Renal cortex interstitium (tissue), 15 donors: ENCODE measurements at places on chromosomes 3 and 15.

- DNase-seq, result no peak
Measured at GRCh38 chr3:159787178-159787574, 201.5 kb upstream of the IL12A start.

DNA sequence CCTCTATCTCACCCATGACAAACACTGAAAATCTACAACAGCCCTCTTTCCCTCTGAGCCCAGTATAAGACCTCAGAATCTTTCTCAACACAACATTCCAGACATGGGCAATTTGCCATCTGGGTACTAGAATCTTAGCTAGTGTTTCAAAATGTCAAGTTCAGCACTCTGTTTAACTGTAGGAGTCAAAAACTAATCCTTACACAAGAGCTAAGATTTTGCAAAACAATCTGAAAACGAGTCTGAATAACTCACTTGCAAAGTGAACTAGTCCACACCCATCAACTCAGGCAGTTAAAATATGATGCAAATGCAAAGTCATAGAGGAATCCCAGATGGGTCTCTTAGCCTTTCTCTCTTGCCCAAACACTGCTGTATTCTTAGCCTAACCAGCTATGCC lies 67.8 kb downstream of the GPR176 start:
- DNase-seq, result no peak

GRCh38 chr3:116165135-116165534 lies 280.2 kb downstream of the LSAMP start:
- DNase-seq, result no peak

- DNase-seq, result no peak
Measured at GRCh38 chr15:80512726-80513660, 108.8 kb downstream of the ARNT2 start.

DNA sequence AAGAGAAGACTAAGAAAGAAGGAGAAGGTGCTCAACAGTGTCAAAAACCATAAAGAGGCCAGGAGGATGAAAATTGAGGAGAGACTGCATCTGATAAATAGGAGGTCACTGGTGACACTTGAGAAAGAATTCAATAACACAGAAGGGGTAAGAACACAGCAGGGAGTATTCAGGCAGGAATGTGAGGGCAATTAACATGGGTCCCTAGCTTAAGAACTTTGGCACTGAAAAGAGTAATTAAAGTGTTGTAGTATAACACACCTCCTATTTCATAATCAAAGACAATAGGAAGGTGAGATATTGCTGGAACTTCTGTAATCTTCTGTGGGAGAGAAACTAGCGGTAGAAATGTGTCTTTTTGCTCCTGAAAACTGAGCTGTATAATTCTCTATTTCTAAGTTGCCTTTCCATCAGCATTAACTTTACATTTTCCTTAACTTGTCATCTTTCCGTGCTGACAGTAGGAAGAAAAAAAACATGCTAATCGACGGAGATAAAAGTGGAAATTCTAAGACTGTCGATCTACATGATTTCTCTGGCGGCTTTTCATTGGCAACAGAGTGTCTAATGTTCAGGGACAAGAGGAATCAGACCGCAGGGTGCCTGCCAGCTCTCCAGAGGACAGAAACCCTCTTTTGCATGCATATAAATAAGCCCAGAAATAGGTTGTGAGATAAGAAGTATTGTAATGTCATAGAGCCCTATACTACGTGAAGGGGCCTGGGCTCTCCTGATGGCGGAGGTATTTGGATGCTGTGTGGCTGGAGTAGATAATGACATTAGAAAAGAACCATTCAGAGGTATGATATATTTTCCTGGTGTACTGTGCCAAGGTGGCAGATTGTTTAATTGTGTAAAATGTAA lies 147.9 kb upstream of the GAP43 start:
- DNase-seq, result no peak

DNA sequence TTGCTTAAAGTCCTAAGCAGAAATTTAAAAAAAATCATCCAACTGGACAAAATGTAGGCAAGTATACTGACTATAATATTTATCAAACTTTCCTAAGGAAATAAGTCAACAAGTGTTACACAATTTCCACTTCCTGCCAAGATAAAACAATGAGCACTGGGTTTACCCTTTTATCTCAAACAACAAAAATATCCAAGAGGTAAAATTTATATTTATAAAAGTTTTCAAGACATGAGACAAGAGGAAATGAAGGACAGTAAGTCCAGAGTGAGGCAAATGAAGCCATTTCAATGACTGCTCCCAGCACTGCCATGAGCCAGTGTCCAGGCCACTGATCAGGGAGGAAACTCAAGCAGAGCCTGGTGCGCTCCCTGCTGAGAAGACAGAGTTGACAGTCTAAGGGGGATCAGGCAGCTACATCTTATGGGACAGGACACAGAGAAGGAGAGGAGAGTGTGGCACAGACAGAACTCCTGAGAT lies 439.4 kb downstream of the RAP2B start:
- DNase-seq, result no peak

DNA sequence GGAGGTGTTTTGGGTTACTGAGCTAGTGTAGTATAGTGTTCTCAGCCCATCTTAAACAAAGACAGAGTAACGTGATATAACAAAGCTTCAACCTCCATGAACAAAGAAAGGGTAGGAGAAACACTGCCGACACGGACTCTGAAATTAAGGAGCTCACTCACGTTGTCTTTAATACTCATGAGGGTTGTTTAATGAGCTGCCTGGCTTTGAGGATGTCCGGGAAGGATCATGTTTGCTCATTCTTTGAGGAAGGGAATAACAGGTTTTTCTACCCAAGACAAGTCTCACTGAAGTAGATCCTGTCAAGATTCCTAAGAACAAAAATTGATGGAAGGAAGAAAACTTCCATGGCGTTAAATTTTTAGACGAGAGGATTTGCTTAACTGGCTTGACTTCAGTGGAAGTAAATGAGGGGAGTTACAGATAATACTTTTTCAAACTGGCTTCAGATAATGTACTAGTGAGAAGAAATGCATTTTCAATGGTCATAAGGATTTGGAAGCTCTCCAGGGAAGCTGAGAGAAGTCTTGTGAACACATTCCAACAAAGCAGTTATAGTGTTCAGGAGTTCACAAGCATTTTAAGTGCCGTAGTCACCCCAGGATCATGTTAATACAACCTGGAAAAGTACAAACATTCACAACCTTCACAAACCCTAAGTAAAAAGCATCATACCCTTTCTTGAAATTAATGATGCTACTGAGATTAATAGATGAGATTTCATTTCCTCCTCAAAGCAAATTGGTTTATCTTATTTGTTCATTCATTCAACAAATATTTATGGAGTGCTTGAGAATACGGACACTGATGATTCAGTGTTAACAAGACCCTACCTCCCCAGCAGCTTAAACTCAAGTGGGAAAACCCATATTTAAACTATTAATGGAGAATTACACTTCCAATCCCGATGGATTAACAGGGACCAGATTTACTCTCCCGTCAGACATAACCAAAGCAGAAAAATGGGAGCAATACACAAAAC lies 101.5 kb downstream of the SHQ1 start:
- no peak for DNase-seq

DNA sequence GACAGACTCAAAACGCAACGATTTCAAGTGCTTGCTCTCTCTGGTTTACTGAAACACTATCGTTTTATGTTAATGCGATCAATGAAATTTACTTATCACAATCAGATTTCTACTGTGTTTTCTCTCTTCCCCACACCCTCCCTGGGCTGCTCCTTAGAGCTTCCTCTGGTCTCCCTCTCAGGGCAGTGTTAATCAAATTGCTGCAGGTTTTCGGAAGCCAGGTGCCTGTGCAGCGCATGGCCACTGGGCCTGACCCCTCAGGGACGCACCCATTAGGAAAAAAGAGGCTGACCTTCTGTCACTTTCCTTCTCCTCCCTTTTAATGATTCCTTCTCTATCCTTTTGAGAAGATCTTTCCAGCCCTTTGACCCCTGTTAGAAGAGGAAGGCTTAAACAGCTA lies 134.5 kb upstream of the ONECUT1 start:
- no peak for DNase-seq

DNA sequence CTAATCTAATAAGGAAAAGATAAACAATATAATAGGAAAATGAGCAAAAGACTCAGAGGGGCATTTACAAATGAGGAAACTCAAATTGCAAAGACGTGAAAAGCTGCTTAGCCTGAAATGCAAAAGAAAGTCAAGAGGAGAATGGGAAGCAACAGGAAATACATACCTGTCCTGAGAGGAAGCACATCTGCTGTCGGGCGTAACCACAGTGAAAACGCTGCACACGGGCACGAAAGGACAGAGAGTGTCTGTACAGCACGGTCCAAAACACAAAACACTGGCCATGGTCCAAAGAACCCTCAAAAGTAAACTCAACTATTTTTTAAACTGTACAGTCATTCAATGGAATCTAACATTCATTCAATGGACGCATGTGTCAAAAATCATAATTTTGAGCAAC lies 100.6 kb downstream of the CHSY1 start:
- no peak for DNase-seq

DNA sequence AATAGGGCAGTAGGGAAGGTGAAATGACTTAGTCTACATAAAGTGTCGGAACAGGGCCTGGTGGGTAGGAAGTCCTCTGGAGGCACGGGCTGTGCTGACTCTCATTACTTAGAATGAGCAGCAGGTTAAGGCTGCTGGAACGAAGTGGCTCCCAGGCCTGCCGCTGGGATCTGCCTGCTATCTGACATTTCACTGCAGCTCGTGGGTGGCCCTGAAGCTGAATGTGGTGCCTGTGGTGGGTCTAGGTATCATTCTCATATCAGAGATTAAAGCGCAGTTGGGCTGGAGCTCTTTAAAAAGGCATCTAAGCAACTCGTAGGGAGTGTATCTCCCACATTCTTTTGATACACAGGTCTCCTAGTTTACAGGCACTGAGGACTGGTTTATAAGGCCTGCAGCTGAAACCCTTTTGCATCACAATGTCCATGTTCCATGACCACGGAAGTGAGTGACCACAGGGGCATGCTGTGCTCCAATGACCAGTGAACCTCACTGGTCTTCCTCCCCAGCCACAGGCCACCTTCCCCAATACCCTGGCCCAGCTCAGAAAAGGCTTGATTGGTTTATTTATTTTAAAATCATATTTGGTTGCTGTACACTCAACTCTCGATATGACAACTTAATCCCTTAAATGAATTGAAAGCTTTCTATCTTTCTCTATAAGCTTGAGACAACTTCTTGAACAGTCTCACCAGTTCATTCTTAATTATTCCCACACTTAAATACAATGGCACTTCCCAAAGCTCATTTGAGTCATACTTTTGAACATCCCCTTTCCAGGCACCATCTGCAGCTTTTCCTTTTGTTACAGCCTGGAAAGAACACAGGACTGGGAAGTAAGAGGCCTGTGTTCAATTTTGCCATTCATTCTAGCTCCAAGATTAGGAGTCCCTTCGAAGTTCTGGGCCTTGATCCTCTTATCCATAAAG lies 19.0 kb downstream of the ADAMTS9 start:
- DNase-seq, result no peak

DNA sequence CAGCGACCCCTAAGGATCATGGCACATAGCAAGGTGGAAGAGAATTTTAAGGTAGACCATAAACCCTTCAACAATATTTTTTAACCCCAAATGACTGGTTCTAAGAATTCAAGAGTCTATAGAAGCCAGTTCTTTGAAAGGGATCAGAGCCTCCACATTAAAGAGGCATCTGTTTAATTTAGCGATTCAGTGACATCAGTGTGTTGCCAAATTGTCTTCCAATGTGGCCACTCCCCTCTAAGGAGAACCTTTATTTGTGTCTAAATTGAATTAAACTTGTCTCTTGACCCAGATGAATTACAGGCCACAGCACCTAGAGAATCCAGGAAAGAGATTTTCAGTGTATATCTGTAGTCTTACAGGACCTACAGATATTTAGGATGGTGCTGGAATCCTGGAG lies 6.6 kb upstream of the SH3BP5 start:
- DNase-seq, result no peak

GRCh38 chr3:129625072-129625874 lies 18.8 kb upstream of the PLXND1 start:
- no peak for DNase-seq

DNA sequence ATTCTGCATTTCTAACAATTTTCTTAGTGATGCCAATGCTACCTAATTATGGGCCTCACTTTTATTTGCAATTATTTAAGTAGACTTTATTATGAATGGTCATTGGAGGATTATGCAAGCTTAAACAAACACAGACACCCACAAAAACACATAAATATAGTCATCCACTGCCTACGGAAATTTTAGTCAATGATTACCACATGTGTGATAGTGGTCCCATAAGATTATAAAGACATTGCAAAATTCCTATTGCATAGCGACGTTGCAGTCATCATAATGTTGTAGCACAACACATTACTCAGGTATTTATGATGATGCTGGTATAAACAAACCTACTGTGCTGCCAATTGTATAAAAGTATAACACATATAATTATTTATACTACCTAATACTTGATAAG lies 247.8 kb upstream of the ALCAM start:
- no peak for DNase-seq

DNA sequence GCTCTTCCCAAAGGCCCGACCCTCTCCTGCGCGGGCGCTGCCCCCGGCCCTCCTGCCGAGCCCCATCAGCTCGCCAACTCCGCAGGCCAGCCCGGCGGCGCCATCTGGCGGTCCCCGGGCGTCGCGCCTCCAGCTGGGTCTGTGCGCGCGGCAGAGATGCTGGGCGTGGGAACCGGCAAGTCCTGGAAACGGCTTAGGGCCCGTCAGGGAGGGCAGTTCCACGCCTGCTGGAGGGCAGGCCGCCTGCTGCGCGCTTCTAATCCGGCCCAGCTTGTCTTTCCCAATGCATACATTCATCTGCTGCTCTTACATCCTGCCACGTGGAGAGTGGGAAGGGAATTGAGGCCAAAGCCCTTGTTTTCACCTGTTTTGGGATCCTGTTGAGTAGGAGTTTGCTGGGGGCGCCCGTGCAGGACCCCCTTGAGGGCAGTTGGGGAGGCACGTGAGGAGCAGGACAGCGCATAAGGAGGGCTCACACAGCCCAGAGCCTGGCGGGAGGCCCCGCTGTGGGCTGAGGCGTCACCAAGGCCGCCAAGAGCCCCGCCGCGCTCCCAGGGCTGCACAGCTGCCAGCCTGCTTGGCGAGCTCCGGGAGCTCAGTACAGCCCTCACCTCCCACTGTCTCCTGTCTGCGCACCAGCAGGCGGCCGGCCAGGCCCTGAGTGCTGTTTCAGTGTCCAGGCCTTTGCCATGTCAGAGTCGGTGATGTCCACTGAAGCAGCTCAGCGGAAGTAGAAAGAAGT lies 165.6 kb downstream of the NSMCE3 start:
- DNase-seq, result no peak

GRCh38 chr3:125443923-125444322 lies 68.8 kb upstream of the ZNF148 start:
- DNase-seq, result no peak

GRCh38 chr15:47289656-47290055 lies 427.6 kb upstream of the SEMA6D start:
- no peak for DNase-seq

GRCh38 chr15:67732671-67733374 lies 92.5 kb upstream of the SKOR1 start:
- no peak for DNase-seq

DNA sequence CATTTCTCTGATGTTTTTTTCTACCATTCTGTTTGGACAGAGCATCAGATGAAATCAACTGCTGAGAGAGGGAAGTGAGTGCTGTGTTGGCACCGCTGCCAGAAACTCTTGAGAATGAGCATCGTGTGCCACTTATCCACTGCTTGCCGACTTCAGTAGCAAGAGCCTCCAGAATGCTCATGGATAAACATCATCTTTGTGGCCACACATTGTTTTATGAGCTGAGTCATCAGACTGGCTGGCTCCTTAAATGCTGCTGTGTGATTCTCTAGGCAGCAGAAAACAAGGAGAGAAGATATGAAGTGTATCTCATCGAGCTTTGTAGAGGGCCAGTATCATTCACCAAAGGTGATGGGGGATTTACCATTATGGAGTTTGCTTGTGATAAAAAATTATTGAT lies 3.4 kb upstream of the DOCK3 start:
- no peak for DNase-seq
